Stimulated activated CD4-positive, alpha-beta T cell treated with anti-CD3 and anti-CD28 coated beads, Interleukin-1b, Interleukin-23, amount 100 ng/mL, for 4 hours (primary cell): ENCODE measurements at places on chromosomes 1 and 21.

DNA sequence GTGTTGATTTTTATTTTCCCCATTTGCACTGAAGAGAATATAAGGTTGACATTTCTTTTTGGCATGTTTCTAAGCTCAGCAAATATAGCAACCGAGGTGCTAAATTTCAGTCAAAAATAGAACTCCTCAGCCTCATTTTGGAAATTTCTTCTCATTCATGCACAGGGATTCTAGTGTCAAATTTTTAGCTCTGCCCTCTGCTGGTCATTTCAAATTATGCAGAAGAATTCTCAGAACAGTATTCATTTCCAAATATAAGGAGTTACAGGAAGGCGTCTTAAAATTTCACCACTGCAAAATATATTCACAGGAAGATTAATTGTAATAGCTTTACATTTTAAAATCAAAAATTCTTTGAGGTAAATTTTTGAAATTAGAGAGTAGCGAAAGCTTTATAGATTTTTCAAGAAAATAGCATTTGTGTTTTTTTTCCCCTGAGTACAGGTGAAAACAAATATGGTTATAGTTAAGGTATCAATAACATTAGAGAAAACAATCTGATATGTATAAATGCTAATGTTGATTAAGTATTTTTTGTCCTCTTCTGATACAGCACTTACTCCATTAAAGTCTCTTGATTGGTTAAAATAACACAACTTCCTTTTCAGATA, 57.9 kb downstream of the FMN2 start:
- DNase-seq: no peak

- DNase-seq: no peak
Observed at GRCh38 chr21:34004013-34004938, 69.1 kb upstream of the MRPS6 start.

- DNase-seq: no peak
Observed at GRCh38 chr1:155944444-155944799, 3.0 kb downstream of the RXFP4 start.

- DNase-seq: no peak
Observed at GRCh38 chr1:240649733-240650721, 38.1 kb upstream of the GREM2 start.

DNA sequence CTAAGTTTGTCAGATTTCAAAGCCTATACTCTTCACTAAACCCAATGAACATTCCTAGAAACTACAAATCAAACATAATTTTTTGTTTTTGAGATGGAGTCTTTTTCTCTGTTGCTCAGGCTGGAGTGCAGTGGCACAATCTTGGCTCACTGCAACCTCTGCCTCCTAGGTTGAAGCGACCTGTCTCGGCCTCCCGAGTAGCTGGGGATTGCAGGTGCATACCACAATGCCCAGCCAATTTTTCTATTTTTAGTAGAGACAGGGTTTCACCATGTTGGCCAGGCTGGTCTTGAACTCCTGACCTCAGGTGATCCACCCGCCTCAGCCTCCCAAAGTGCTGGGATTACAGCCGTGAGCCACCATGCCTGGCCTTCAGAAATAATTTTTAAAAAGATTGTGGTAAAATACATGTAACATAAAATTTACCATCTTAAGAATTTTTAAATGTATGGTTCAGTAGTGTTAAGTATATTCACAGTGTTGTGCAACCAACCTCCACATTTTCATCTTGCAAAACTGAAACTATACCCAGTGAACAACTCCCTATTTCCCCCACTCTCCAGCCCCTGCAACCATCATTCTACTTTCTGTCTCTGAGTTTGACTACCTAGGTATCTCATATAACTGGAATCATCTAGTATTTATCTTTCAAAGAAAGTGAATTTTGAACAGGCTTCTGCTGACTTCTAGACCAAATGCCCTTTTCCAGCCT, 2.7 kb upstream of the CFAP141 start:
- DNase-seq: no peak

- no peak for DNase-seq
Observed at GRCh38 chr1:36083635-36084496, at the start of gene TEKT2. Gene TEKT2 (plus strand): TSS chr1:36084094. CDS start chr1:36084922, 828 bp downstream.

DNA sequence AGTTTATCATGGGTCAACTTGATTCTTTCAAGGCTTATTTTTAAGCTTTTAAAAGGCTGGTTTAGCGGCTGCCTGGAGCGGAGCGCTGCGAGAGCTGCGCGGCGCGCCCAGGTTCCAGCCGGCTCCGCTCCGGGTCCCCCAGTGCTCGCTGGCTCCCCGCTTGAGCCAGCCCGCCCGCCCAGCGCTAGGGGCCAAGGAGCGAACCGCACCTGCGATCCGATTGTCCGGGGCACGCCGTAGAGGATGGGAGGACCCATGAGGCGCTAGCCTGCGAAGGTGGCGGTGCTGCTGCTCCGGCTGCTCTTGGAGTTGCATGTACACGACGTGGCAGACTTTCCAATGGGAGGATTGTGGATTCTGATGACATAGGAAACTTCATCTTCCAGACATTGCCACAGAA, 9.9 kb upstream of the CFHR4 start:
- no peak for DNase-seq

- DNase-seq: no peak
Observed at GRCh38 chr1:47211796-47212269, 20.2 kb downstream of the TAL1 start.

DNA sequence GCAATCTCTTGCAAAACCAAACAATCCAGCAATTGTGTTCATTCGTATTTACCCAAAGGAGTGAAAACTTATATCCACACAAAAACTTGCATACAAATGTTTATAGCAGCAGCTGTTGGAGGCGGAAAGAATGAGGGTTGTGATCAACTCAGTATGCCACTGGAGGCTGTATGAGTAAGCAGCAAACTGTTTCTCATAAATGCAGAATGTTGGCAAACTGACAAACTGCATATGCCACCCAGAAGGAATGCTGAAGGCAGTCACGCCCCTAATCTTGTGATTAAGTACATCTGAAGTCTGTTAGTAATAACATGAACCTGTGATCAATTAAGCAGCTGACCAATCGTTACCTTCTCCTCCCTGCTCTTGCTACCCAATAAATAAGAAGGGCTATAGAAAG, 60.5 kb upstream of the CR2 start:
- DNase-seq: no peak

DNA sequence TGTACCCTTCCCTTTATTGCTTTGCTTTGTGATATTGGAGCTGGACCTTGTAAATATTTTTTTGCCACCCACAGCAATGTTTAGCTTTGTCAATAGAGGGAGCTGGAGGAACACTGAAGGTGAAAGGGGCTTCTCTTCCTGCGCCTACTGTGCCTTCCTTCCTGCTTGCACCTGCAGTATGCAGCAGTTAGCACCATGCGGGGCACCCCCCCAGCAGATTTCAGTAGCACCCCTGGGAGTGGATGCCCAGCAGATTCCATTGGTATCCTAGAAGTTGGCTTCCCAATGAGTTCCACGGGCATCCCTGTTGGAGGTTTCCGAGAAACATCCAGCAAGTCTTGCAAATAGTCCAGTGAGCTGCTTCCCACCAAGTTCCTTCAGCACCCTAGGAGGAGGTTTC, 25.6 kb downstream of the S100A10 start:
- no peak for DNase-seq

DNA sequence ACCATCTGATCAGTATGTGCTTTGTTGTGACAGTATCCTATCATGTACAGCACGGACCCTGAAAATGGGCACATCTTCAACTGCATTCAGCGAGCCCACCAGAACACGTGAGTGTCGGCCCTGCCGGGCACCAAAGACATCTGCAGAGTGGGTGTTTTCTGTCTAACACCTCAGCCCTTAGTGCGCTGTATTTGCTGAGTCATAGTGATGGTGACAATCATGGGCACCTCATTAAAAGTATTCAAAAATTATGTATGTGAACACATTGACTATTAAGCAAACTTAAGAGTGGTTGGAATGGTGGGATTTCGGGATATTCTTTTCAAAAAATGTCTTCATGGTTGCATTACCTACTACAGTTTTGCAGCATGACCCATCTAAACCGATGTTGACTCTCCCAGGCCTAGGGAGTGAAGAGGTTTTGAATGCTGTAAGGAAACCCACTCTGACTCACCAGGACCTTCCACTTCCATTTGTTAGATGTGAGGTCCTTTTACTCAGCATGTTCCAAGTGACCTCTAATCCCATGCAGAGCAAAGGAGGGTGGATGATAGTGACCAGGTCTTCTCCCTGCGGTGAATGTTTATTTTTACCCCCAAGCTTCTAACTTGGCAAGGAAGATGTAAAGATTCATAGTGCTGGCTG, 20.1 kb downstream of the MGST3 start:
- no peak for DNase-seq

DNA sequence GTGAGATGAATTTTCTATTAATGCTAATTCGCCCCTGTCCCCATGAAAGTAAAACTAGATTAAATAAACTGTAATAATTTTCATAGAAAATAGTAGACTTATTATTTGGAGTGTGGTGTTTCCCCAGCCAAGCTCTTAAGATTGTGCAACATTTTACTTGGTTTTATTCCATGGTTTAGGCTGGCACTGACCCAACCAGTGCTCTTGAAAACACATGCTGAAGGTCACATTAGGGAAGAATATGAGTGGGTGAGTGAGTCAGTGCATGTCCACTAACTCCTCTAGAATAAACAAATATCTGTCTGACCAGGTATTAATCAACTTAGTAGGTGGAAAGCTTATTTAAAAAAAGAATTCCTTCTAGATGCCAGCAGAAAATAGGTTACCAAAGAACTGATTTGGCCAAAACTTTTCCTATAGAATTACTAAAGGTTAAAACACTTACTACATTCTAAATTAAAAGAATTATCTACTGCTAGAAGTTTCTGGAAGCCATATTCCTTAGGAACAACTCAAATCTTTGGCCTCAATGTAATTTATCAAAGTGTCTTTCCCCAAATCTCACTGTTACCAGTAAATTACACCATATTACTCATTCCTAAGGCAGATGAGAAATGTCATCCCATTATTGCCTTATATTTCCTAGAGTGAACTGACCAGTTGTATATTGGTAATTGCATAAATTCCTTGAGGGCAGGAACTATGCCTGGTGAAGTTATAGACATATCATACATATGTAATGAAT, 89.7 kb upstream of the RGS1 start:
- DNase-seq: no peak

DNA sequence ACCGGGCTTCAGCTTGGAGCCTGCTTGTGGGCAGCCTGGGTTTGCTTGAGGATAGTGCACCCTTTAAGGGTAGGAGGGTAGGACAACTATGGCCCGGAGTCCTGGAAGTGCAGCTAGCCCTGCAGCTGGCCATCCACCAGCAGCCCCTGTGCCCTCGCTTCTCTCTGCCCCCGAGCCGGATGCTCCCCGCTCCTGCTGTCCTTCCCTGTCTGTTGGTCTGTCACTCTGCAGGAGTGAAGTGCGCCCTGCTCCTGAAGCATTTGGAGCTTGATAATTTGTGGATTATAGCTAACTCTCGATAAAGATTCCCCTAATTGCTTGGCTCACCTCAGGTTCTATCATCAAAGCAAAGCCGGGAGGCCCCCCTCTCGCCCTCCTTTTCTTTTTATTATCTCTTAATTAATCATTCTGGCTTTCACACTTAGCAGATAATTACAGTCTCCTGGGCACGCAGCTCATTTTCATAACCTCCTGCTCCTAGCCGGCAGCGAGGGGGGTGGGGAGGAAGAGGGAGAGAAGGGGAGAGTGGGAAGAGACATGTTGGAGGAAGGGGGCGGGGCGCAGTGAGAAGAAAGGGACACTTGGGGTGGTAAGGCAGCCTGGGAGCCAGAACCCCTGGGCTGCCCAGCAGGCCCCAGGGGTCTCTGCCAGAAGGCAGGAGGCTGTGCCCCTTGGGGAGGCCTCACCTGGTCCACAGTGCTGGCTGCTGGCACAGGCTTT, 14.4 kb downstream of the KIRREL1 start:
- DNase-seq: no peak

DNA sequence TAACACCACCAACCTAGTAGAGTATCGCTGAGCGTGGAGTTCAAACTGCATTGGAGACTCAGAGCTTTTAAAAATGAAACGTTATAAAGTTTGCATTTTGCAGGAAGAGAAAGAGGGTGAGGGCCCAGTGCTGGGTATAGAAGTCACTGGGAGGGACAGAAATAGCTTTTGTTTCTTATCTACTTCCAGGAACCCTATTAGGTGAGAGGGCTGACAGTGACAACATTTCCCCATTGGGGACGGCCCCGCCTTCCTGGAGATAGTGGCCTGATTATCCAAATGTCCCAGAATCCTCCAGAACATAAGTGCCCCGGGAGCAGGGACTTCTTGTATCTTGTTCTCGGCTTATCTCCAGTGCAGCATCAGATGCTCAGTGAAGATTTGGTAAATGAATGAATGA, 574.9 kb downstream of the PTPRU start:
- no peak for DNase-seq

- DNase-seq: no peak
Observed at GRCh38 chr1:14282707-14283106, 315.8 kb upstream of the KAZN start.

DNA sequence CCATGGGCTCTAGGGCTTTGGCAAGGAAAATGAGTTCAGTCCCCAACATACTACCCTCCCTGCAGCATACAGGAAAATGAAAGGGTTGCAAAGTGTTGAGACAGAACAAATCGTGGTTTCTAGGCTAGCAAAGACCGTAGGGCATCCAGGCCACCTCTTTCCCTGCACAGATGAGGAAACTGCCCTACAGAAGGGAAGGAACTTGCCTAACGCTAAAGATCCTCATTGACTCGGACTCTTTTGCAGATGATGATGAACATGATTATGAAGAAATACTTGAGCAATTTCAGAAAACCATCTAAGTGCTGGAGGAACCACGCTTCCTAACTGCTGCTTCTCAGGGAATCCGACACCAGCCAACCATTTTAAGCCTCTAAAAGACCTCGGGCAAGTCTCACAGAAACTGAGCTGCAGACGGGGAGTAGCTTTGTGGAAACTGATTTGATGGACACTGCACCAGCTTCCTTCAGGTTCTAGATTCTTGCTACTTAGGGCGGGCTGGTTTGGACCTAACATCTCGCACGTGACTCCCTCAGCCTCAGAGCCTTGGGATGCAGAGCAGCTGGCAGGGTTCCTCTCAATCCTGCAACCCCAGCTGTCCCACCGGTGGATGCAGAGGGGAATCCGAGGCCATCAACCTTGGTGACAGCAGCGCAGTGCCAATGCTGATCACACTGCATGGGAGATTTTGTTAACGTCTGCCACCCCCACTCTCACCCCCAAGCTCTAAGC, 13.4 kb downstream of the THEMIS2 start:
- DNase-seq: no peak

GRCh38 chr1:2342384-2343022, 48.9 kb downstream of the MORN1 start:
- no peak for DNase-seq

- no peak for DNase-seq
Observed at GRCh38 chr1:14215151-14215550, 383.3 kb upstream of the KAZN start.

GRCh38 chr1:169041366-169041765, 65.1 kb upstream of the ATP1B1 start:
- no peak for DNase-seq
